Eye (tissue), 1 donor: ENCODE measurements at places on chromosomes 13 and 19.
A peak's percentile ranks its signal among the peaks of the same experiment; 100 is the strongest.

DNA sequence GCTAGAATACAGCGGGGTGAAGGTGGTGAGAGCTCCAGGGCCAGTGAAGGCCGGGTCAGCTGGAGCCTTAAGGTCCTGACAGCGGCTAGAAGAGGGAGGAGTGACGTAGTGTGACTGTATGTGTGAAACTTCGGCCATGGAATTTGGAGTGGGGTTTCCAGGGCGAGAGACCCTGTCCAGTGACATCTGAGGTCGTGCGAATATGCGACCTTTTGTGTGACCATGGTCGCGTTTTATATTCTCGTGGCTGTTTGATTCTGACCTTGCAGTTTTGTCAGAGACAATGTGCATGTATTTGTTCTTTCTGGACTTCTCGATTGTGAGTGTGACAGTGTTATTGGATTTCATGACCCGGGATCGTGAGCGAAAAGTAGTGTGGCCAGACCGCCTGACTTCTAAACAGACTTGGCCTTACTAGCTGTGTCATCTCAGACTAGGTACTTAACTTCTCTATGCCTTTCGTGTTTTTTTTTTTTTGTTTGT, 405 bp upstream of the ZNF569 start:
- DNase-seq, result no peak

DNA sequence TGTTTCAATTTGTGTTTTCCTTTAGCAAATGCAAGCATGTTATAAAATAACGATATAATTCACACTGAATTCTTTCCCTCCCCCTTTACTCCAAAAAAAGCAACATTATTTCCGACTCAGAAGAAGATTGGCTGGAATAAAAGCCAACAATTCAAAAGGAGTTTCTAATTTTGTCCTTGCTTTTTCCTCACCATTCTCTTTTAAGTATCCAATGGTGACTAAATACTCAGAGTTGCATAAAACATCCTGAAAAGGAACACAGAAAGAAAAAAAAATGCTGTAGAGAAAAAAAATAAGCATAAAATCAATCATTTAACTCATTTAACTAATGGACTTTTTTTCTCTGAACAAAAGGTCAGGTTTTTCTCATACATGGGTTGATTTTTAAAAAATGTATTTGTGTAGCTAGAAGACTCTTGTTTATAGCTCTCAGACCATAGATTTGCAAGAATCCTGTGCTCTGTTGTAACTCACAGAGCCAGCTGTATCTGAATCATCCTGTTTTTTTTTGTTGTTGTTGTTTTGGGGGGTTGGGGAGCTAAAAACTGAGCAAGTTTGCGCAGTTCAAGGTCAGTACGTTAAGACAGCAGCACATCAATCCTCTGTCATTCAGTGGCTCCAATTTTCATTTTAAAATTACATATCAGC, 108.1 kb downstream of the PCDH17 start:
- DNase-seq, result no peak

DNA sequence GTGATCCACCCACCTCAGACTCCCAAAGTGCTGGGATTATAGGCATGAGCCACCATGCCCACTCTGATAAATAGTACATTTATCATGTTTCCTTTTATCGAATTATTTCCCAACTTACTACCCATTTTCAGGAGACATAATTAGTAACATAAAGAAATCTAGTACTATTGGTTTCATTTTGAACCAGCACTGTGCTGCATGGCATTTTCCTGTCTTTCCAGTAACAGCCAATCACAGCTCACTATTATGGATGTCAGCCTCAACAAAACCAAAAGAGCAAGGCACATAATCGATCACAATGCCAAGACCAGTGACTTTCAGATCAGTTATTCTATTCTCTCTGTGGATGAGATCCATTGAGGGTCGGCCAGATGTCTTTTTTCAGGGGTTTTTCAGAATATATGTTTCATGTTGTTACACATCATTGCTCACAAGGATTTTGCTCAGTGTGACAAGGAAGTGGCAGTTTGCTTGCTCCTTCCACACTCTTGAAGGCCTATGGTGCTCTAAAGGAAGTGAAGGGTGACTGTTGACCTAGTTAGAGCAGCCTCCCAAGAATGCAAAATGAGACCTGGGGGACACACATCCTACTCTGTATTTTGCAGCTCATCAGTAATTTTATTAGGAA, 233.4 kb downstream of the KCNRG start:
- peak; percentile 78 for DNase-seq

- peak; percentile 46 for DNase-seq
Measured at GRCh38 chr13:113616281-113616906, 31.8 kb downstream of the TFDP1 start.

DNA sequence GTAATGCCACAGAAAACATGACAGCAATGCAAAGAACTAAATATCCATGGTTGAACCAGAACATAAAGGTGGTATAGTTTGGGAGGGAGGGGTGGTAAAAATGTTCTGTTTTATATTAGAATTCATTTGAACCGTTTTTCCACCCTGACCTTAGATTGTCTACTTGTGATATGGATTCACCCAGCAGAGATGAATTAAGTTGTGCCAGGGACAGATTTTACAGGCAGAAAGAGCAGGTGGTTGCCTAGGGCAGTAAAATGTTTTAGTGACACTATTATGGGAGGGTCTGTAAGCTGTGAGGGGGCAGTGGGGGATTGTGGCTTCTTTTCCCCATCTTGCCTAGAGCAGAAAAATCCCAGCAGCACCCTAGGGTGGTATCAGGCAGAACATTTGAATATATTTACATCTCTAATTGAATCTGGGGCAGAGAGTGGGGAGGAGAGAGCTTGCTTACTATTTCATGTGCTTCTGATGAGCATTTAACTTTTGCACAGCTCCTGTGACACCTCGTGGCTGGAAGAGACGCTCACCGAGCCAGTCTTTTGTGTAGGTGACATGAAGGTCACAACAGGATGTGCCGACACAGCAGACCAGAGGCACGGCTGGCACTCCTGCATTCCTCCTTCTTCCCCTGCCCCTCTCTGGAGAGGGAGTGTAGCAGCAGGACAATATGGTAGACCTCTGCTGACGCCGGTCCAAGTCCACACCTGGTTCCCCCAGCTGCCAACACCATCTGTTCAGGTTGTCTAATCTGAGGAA, 452.3 kb downstream of the IRS2 start:
- DNase-seq, result no peak

DNA sequence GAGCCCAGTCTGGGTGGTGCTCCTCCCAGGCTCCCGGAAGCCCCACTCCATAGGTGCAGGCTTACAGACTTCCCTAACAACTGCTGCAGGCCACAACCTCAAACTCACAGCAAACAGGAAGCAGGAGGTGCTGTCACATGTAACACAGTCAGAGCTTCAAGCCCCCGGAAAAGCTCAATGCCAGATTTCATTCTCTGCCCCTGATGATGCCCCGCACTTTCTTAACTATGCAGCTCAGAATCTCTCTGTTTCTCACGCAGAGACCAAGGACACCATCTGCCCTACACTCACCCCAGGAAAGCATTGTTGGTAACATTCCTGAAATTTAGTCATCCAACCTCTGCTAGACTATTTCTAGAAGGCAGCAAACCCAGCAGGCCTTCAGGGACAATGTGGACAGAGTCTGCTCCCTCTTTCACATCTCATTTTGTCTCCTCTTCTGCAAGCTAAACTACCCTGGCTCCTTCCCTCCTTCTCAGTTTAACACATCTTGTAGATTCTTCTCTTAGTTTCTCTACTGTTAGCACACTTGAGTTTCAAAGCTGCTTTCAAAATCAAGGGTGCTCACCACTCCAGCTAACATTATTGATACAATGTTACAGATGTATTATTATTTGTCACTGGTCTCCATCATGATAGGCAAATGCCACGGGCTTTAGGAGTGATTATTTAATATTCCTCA, 162.5 kb downstream of the KCTD12 start:
- DNase-seq, result peak; percentile 53

- no peak for DNase-seq
Measured at GRCh38 chr19:45046355-45046754, 7.5 kb downstream of the CLASRP start.

GRCh38 chr13:98398581-98398980, 178.3 kb downstream of the STK24 start:
- peak; percentile 26 for DNase-seq

GRCh38 chr13:36555151-36555986, 118.5 kb upstream of the SERTM1 start:
- DNase-seq, result no peak
